ENCODE measurements at places on chromosomes 2 and 18. TPM values are rescaled to one million over a fixed set of nuclear protein-coding genes. Genes with fewer than 3 reads are reported as not detected.

GRCh38 chr2:217553679-217554078 lies 449.1 kb downstream of the TNS1 start:
- H3K27ac ChIP-seq, result no peak overlapping the region
- no peaks in the 10 kb centered on the region for H3K36me3 ChIP-seq
- DNase-seq, result no peak
- no peaks in the 10 kb centered on the region for H3K27me3 ChIP-seq
- H3K4me3 ChIP-seq, result no peak overlapping the region
- H3K4me1 ChIP-seq, result peaks cover 5% of the 10 kb centered on the region

GRCh38 chr18:62987859-62988258 lies 272.5 kb downstream of the PHLPP1 start:
- DNase-seq, result no peak
- H3K4me3 ChIP-seq, result no peak overlapping the region
- H3K36me3 ChIP-seq, result no peaks in the 10 kb centered on the region
- H3K27me3 ChIP-seq, result peaks cover 24% of the 10 kb centered on the region
- H3K4me1 ChIP-seq, result no peaks in the 10 kb centered on the region

- H3K36me3 ChIP-seq, result peaks cover 2% of the 10 kb centered on the region
- no peaks in the 10 kb centered on the region for H3K4me1 ChIP-seq
- H3K27ac ChIP-seq, result no peak overlapping the region
- H3K27me3 ChIP-seq, result peaks cover 27% of the 10 kb centered on the region
These were observed 54.6 kb downstream of the MERTK start for GRCh38 chr2:111952871-111953452.

DNA sequence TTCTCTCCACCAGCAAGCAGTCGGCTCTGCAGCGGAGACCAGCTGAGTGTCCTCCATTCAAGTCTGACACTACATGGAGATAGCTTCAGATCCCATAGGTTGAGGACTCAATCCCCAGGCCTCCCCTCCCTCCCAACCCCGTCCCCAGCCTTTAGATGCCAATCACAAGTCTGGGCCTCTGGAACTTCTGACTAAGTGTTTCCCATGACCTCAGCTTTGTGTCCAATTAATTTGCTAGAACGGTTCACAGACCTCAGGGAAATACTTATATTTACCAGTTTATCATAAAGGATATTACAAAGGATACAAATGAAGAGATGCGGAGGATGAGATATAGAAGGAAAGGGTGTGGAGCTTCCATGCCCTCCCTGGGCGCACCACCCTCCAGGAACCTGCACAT lies 77.4 kb downstream of the MERTK start:
- H3K27ac ChIP-seq, result no peak overlapping the region
- no peak for DNase-seq
- peaks cover 5% of the 10 kb centered on the region for H3K4me1 ChIP-seq
- H3K4me3 ChIP-seq, result no peak overlapping the region
- peaks cover 23% of the 10 kb centered on the region for H3K27me3 ChIP-seq
- peaks cover 5% of the 10 kb centered on the region for H3K36me3 ChIP-seq

DNA sequence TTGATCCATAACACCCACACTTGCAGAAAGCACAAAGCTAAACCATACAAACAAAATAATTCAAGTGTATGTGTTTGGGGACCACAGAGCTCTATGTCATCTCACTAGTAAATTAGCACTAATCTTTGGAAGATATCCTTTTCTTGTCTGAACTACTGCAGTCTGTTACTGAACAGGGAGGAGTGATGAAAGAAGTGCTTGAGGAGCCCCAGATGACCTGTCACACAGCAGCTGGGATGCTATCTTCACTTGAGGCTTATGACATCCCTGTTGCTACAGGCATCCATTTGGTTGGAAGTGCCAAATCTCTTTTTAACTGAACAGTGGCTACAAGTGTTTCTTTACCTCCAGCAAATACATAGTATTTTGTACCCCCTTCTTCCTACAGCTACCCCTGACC lies 386.3 kb upstream of the CHAC2 start:
- H3K27ac ChIP-seq, result no peak overlapping the region
- no peak overlapping the region for H3K4me3 ChIP-seq
- DNase-seq, result no peak
- H3K27me3 ChIP-seq, result no peaks in the 10 kb centered on the region
- H3K36me3 ChIP-seq, result no peaks in the 10 kb centered on the region
- H3K4me1 ChIP-seq, result no peaks in the 10 kb centered on the region

- H3K4me1 ChIP-seq, result peaks cover 20% of the 10 kb centered on the region
- no peaks in the 10 kb centered on the region for H3K27me3 ChIP-seq
- no peak overlapping the region for H3K4me3 ChIP-seq
- H3K27ac ChIP-seq, result peak overlapping the region; percentile 29
These were observed 25.8 kb downstream of the CASP10 start for GRCh38 chr2:201208563-201209252.

DNA sequence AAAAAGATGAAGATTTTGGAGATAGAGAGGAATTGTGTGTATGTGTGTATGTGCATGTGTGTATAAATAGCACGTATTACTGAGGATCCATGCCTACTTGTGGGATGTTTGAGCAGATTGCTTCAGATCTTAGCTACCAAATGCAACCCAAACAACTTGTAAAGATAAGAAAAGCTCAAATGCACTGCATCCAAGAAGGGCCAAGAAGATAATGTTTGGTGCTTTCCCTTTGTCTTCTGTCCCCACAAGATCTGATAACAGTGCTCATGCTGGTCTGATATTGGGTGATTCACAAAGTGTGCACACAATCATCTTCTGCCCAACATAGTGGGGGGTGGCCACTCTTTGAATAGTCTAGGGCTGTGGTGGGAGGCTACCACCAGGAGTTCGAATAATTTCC lies 284.8 kb upstream of the CYRIA start:
- H3K4me3 ChIP-seq, result no peak overlapping the region
- H3K36me3 ChIP-seq, result no peaks in the 10 kb centered on the region
- H3K27ac ChIP-seq, result no peak overlapping the region
- DNase-seq, result no peak
- no peaks in the 10 kb centered on the region for H3K27me3 ChIP-seq
- H3K4me1 ChIP-seq, result no peaks in the 10 kb centered on the region

DNA sequence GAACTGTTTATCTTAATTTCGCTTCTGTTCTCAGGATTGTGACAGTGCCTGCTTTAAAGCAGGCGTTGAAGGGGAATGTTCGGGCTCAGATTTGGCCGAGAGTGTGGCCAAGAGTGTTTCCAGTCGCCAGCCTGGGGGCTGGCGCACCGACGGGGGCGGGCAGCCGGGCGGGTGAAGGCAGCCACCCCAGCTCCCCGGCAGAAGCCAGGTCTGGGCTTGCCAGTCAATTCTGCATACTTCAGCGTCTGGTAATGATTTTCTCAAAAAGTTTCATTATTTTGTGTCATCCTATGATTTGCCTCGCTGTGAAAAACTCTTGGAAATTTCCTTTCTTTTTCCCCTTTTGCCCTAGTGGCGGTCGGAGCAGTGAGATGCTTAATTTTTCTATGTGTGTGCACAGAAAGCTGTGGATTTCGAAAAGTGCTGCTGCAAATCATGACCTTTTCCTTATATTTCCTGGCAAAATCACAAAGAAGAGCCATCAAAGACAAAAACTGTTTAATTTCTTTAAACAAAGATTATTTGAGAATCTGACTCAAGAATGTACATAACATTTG lies 856 bp downstream of the FAM228A start:
- H3K4me1 ChIP-seq, result no peaks in the 10 kb centered on the region
- no peak for DNase-seq
- H3K27me3 ChIP-seq, result no peaks in the 10 kb centered on the region
- no peak overlapping the region for H3K27ac ChIP-seq
- H3K4me3 ChIP-seq, result no peak overlapping the region

TRIM43 gene
- total RNA-seq, result not detected

FEV gene
- not detected for total RNA-seq

RDH14 gene
- 10.1 TPM for total RNA-seq

INPP5D gene
- total RNA-seq, result 184 TPM

GATA6 gene
- not detected for total RNA-seq

Measured in T-helper 17 cell (primary cell).